Metanephros (tissue), 2 donors: ENCODE measurements at places on chromosomes 1 and 21. TPM values are rescaled to one million over a fixed set of nuclear protein-coding genes. Genes with fewer than 3 reads are reported as not detected.

The LRRN2 gene
- 10.2 TPM for total RNA-seq

The PLA2G2D gene
- not detected for total RNA-seq

The NME7 gene
- total RNA-seq = 27.9 TPM

The DPT gene
- total RNA-seq = 11.4 TPM

The SLC6A9 gene
- 5.4 TPM for total RNA-seq

The TACSTD2 gene
- 102 TPM for total RNA-seq

The RAB25 gene
- total RNA-seq = 34.3 TPM

The C1orf115 gene
- total RNA-seq = 15.6 TPM

The GSTM3 gene
- 175 TPM for total RNA-seq

The S100A8 gene
- 89.2 TPM for total RNA-seq

The CD84 gene
- total RNA-seq = 3.7 TPM

The RGS18 gene
- 4.0 TPM for total RNA-seq

The OR2L13 gene
- not detected for total RNA-seq

The GPA33 gene
- 0.12 TPM for total RNA-seq

The MANEAL gene
- 5.8 TPM for total RNA-seq

The LCK gene
- 8.5 TPM for total RNA-seq

The APCS gene
- not detected for total RNA-seq

The NBPF26 gene
- total RNA-seq = 41.2 TPM

The PTAFR gene
- 4.8 TPM for total RNA-seq

The ZNF593 gene
- total RNA-seq = 25.9 TPM

The IBA57 gene
- 15.4 TPM for total RNA-seq

The ZNF683 gene
- total RNA-seq = not detected

The MIA3 gene
- 52.0 TPM for total RNA-seq

The CACNA1S gene
- total RNA-seq = 16.5 TPM

The CFAP141 gene
- not detected for total RNA-seq

The MYOM3 gene
- 142 TPM for total RNA-seq

The FCRL1 gene
- total RNA-seq = 2.2 TPM

The C4BPA gene
- 0.76 TPM for total RNA-seq

The MXRA8 gene
- 142 TPM for total RNA-seq

The DNALI1 gene
- 10.7 TPM for total RNA-seq

The LDLRAD1 gene
- total RNA-seq = not detected

The RCOR3 gene
- total RNA-seq = 57.8 TPM

The AGO4 gene
- total RNA-seq = 30.5 TPM

The ADAMTS1 gene
- 148 TPM for total RNA-seq

The TNFAIP8L2 gene
- total RNA-seq = 2.3 TPM
